Activated CD8-positive, alpha-beta memory T cell treated with anti-CD3 and anti-CD28 coated beads, Interleukin-2, amount 10 ng/mL, durations not matched to agents 7 days and 5 days (primary cell): ENCODE measurements at places on chromosomes 2 and 18. TPM values are rescaled to one million over a fixed set of nuclear protein-coding genes. Genes with fewer than 3 reads are reported as not detected.

GRCh38 chr2:239598732-239599090, 197.9 kb upstream of the HDAC4 start:
- no peaks in the 10 kb centered on the region for H3K27me3 ChIP-seq
- peaks cover 22% of the 10 kb centered on the region for H3K4me1 ChIP-seq
- H3K4me3 ChIP-seq: no peak overlapping the region

- no peak overlapping the region for H3K4me3 ChIP-seq
- no peak for DNase-seq
- no peak overlapping the region for H3K27ac ChIP-seq
- H3K36me3 ChIP-seq: no peaks in the 10 kb centered on the region
- peaks cover 3% of the 10 kb centered on the region for H3K27me3 ChIP-seq
These were observed 147.4 kb upstream of the REV1 start for GRCh38 chr2:99637159-99637697.

- H3K36me3 ChIP-seq: no peaks in the 10 kb centered on the region
- no peak overlapping the region for H3K4me3 ChIP-seq
- H3K27me3 ChIP-seq: no peaks in the 10 kb centered on the region
- H3K27ac ChIP-seq: no peak overlapping the region
- H3K4me1 ChIP-seq: no peaks in the 10 kb centered on the region
These were observed 505.7 kb downstream of the SPAG16 start for GRCh38 chr2:213789940-213790339.

HADHB gene
- total RNA-seq: 55.8 TPM

- H3K27me3 ChIP-seq: no peaks in the 10 kb centered on the region
- peak; percentile 43 for DNase-seq
- H3K36me3 ChIP-seq: no peaks in the 10 kb centered on the region
- no peaks in the 10 kb centered on the region for H3K4me1 ChIP-seq
- no peak overlapping the region for H3K27ac ChIP-seq
These were observed 212.1 kb upstream of the NCKAP5 start for GRCh38 chr2:133780099-133780996.

GNLY gene
- 1,915 TPM for total RNA-seq

IL1RL1 gene
- 0.41 TPM for total RNA-seq

- H3K4me3 ChIP-seq: peak overlapping the region; percentile 33
- H3K36me3 ChIP-seq: peaks cover 61% of the 10 kb centered on the region
- H3K27me3 ChIP-seq: no peaks in the 10 kb centered on the region
- peak overlapping the region; percentile 73 for H3K27ac ChIP-seq
- DNase-seq: peak; percentile 83
These were observed 40.3 kb downstream of the INPP5D start for GRCh38 chr2:233100192-233100998.

DSEL gene
- total RNA-seq: 0.06 TPM

GRCh38 chr2:137847443-137847842, 116.8 kb upstream of the HNMT start:
- H3K27ac ChIP-seq: no peak overlapping the region
- H3K4me3 ChIP-seq: no peak overlapping the region
- H3K4me1 ChIP-seq: no peaks in the 10 kb centered on the region
- H3K27me3 ChIP-seq: no peaks in the 10 kb centered on the region
- H3K36me3 ChIP-seq: no peaks in the 10 kb centered on the region

DNAJC27 gene
- total RNA-seq: 8.7 TPM
